ENCODE measurements at places on chromosomes 7 and 10.
A peak's percentile ranks its signal among the peaks of the same experiment; 100 is the strongest.

GRCh38 chr7:48363174-48363573, 191.9 kb downstream of the ABCA13 start:
- DNase-seq: no peak

GRCh38 chr10:60739558-60739957, 38.7 kb upstream of the CDK1 start:
- DNase-seq: no peak

DNA sequence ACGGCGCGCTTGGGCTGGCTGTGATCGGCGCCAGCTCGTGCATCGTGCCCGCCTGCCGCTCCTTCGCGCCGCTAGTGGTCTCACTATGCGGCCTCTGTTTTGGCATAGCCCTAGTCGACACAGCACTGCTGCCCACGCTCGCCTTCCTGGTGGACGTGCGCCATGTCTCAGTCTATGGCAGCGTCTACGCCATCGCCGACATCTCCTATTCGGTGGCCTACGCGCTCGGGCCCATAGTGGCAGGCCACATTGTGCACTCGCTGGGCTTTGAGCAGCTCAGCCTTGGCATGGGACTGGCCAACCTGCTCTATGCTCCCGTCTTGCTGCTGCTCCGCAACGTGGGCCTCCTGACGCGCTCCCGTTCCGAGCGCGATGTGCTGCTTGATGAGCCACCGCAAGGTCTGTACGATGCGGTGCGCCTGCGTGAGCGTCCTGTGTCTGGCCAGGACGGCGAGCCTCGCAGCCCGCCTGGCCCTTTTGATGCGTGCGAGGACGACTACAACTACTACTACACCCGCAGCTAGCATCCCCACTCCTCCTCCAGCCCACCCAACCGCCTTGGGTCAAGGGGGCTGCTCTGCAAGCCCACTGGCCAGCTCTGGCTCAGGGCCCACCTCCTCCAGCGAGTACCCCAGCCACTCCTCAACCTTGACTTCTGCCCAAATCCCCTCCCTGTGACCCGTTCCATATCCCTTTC, 1.9 kb downstream of the SLC18A3 start:
- peak; percentile 58 for DNase-seq

DNA sequence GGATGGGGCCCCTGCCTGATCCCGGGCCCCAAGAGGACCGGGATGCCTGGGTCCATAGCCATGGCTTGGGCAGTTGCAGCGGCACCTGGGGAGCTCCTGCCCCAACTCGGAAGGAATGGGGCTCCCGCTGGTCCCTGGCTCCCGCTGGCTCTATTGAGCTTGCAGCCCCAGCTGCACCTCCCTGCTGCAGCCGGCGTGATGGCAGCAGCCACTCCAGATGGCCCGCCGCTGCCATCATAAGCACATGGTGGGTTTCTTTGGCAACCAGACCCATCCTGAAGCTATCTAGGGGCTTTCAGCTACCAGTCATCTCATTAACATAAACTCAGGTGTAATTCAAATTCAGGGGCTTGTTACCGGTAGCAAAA, 11.1 kb upstream of the DNMBP start:
- DNase-seq: no peak

- no peak for DNase-seq
These were observed 13.6 kb upstream of the SVIL start for GRCh38 chr10:29648114-29648982.

DNA sequence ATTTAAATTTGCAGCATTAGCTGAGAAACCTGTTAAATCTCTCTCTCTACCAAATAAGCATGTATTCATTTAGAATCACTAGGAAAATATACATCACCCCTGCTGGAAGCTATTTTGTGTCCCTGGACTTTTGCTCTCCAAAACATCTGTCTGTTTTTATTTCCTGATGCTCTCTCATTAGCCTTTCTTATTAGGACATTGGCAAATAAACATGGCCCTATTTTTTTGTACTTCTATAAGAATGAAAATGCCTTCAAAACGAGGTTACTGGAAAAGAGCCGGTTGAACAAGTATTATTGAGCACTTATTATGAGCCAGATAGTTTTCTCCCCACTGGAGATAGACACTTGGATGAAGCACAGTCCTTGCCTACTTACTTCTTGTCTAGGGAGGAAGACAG, 206.9 kb downstream of the GALNT17 start:
- DNase-seq: no peak

- DNase-seq: no peak
These were observed 28.3 kb upstream of the CYP26C1 start for GRCh38 chr10:93032105-93032808.

All from cardiac septum (tissue), 1 donor.